Inflammatory macrophage (primary cell): ENCODE measurements at places on chromosomes 6 and 20.

GRCh38 chr6:35469751-35470662, 1.8 kb downstream of the RPL10A start:
- no peak for DNase-seq

DNA sequence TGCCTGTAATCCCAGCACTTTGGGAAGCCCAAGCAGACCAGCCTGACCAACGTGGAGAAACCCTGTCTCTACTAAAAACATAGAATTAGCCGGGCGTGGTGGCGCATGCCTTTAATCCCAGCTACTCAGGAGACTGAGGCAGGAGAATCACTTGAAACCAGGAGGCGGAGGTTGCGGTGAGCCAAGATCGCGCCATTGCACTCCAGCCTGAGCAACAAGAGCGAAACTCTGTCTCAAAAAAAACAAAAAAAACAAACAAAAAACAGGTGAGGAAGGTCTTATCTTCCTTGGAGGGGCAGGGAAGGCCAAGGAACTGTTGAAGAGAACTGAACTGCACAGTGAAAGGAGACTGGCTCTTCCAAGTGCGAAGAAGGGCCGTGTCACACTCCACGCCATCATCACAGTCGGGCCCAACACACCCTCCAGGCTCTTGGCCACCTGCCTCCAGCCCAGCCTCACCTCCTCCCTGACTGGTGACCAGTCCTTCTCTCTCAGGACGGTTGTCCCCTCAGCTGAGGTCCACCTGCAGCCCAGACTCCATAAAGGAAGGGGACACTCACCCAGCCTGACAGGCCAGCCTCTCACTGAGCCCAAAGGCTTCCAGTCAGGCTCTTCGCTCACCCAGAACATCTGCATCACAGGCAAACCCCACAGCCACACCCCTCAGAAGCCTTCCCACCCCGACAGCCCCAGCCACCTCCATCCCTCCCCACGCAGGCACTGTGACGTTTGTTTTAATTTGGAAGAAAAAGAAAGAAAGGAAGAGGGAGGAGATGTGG, 4.1 kb downstream of the ZC3H12D start:
- no peak for DNase-seq

DNA sequence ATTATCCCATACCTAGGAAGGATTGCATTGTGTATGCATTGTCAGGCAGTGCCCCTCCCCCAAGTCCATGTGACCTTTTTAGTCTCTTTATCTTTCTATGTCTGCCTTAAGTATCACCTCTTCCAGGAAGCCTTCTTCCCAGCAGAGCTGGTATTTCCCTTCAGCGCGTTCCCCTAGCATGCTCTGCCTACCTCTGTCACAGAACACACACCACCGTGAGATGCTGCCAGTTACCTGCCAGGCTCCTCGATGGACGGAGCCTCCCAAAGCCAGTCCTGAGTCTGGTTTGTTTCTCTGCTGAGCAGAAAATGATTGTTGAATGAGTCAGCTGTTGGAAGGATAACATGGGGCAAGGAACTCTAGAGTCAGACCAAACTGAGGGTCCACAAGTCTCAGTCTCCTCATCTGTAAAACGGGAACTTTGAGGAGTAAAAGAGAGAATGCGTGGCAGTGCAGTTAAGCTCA, 11.3 kb upstream of the ZNF335 start:
- no peak for DNase-seq

DNA sequence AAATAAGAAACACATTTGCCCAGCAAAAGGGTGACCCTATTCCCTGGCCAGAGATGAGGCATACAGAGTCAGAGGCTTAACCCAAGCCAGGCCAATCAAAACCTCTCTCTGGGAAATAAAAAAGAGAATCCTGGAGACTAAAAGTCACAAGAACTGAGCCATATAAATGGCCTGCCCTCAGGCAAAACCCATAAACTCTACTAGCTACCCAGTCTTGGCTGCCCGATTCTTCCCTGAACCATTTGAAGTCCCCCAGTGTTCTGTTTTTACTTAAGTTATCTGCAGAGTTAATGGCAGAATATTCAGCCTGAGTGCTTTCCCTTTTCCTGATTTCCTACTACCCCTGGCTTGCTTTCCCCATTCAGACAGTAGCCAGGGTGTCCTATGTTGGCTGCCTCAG, 13.9 kb downstream of the KCNK15 start:
- DNase-seq = no peak

- no peak for DNase-seq
Observed at GRCh38 chr6:77298283-77298682, 165.0 kb downstream of the HTR1B start.

DNA sequence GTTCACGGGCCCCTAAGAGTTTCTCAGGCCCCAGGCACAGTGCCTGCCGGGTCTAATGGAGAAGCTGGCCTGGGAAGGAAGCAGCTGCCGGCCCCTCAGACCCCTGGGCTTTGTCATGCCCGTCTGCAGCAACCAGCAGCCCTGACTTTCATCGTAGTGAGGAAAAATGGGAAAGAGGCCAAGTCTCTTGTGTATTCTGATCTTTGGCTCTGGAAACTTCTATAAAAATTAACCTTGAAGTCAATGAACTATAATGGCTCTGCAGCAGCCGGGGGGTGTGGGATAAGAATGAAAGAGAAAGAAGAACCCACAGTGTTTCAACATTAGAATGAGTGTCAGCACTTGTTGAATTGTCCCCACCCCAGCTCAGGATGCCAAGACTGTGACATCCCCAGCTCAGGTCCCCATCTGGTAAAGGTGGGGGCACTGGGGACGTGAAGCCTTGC, 12.9 kb downstream of the TGM2 start:
- DNase-seq = peak; percentile 80

DNA sequence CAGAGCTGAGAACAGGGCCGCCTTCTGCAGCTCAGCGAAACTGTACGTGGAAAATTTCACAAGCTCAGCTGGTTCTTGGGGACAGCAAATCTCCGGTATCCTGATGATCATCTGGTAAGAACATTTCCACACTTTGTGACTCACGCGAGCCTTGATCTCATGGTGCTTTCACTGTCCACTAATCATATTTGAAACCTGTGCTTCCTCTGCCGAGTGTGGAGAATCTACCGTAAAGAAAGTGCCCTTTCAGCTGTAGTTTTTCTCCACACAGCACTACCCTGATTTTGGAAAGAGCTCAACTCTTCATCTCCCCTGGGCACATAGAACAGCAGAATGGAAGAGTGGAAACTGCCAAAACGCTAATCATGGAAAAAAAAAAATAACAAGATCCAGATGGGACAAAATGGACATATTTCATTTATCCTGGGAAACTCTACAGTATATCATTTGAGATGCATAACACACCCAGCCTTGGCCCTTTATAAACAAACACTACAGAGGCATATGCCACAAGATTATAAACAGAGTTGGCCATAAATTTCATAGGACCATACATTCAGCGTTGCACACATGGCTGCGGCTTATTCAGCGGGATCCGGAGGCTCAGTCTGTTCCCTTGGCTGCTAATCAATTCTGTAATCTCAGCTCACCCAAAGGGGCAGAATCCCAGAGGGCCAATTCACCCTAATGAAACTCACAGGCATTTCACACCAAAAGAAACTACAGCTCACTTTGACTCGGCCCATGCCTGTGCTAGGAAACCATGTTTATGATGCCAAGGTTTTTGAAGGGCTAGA, 434.5 kb downstream of the HDGFL1 start:
- DNase-seq = no peak

DNA sequence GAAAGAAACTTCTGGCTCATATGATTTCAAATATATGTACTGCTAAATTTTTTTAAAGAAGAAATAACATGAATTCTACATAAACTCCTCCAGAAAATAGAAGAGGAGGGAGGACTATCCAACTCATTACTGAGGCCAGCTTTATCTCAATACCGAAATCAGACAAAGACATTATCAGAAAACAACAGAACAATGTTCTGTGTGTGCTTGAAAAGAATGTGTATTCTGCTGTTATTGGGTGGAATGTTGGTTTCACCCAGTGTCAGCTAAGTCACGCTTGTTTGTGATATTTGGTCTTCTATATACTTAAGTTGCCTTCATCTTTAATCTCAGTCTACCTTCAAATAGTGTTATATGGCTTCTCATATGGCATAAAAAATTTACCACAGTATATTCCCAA, 18.6 kb upstream of the ELOVL2 start:
- no peak for DNase-seq

GRCh38 chr6:2646346-2646745, 104.4 kb downstream of the MYLK4 start:
- no peak for DNase-seq

- DNase-seq = peak; percentile 44
Observed at GRCh38 chr20:1375515-1375914, 17.3 kb downstream of the FKBP1A start.

DNA sequence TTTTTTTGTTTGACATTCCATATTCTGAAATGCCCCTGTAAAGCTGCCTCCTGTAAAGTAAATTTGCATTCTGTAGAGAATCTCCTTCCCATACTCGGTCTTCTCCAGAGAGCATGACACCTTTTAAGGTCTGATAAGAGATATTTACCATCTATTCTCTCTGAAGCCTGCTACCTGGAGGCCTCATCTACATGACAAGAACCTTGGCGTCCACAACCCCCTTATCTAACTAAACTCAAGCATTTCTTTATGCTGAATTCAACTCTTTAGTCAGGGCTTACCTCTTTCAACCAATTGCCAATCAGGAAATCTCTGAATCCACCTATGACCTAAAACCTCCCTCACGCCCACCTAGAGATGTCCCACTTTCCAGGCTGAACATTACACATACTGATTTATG, 51.6 kb downstream of the FAM184A start:
- no peak for DNase-seq

DNA sequence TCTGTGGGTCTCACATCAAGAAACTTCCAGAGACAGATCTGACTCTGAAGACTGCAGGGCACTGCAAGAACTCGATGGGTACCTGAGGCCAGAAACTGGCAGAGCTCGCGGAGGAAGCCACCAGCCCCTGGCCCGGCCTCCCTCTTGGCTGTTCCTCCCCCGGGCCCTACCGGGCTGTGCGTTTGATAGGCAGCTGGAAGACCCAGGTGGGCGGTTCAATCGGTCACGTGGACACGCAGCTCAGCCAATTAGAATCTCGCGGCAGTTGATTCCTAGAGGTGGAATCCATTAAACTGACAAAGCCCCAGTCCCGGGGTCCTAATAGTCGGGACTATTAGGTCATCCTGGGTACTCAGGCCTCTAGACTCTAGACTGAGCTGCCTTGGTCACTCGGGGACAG, 154.2 kb upstream of the PROKR2 start:
- DNase-seq = no peak

DNA sequence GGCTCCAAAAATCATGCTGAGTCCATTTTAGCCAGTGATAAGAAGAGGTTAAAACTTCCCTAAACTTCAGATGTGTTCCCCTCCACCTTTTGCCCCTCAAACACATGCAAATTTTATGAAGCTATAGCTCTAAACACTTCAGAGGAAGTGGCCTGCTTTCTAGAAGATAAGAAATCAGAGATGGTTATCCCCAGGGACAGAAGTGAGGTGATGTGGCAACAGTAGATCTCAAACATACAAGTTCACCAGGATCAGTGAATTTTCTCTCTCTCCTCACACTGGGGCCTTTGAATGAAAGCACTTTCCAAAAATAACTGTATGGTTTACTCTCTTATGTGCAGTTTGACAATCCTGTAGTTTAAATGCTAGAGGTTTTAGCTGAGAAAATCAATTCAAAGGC, 332.0 kb downstream of the BTBD9 start:
- DNase-seq = no peak

DNA sequence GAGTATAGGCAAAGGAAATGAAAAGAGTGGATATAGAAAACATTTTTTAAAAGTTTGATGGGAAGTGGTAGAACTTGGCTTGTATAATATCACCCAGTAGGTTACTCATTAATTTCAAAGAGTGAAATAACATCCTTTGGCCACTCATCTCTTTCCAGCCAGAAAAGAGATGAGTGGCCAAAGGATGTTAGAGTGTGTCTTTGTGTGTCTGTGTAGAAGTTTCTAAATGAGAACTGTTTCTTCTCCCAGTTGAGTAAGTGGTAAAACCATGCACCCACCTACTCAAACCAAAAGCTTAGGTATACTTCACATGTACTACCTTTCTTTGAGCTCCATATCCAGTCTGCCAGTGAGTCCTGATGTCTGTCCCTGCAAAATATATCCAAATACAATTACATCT, 47.7 kb upstream of the TMEM244 start:
- no peak for DNase-seq
